ENCODE measurements at places on chromosomes 3 and 15.
A peak's percentile ranks its signal among the peaks of the same experiment; 100 is the strongest.

DNA sequence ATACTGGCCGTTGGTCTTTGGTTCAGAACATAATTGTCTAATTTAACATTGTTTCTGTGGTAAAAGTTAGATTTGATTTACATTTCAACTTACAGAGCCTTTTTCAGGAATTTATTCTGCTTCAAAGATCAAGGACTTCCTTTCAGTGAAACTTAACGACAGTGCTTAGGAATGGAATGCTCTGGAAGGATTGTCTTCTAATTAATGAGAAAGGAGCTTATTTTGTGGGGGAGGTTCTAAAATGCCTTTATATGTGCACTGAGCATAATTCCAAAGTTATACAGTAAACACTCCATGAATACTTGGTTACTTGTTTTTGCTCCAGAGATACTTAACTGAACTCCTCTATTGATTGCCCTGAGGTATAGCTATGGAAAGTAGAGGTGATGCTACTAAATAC lies 75.7 kb downstream of the CACNA1D start:
- no peak for DNase-seq

- DNase-seq: peak; percentile 79
Observed at GRCh38 chr15:40793216-40793989, 13.5 kb upstream of the ZFYVE19 start.

GRCh38 chr3:64238971-64239667 lies 13.9 kb upstream of the PRICKLE2 start:
- DNase-seq: no peak

GRCh38 chr15:22930782-22931484 lies 49.2 kb downstream of the CYFIP1 start:
- DNase-seq: no peak

DNA sequence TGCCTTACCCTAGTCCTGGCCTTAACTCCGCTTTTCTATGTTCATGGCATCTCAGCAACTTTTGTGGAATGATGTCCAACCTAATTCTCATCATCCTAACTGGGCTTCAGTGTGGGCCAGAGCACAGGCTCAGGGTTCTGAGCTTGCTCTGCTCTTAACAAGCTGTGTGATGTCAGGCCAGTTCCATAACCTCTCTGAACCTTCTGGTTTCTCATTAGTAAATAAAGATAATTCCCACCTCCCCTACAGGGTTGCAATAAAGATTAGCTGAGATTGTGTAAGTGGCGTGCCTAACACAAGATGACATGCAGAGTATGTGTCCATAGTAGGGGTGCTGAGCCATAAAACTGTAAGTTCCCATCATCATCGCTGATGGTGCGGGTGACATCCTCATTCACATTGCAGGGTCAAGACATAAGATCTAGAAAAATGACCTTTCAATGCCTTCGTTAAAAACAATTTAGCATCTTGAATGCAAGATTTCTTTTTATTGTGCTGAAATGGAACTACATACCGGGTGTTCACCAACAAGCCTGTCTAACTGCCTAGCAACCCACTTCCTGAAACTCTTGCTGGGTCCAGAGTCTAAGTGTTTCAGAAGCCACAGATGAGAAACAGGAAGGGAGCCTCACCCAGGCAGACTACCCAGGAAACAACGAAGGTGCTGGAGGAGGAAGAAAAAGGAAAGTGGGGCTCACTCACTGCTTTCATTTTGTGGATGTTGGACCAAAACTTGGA lies 36.2 kb downstream of the CDCP1 start:
- peak; percentile 52 for DNase-seq

DNA sequence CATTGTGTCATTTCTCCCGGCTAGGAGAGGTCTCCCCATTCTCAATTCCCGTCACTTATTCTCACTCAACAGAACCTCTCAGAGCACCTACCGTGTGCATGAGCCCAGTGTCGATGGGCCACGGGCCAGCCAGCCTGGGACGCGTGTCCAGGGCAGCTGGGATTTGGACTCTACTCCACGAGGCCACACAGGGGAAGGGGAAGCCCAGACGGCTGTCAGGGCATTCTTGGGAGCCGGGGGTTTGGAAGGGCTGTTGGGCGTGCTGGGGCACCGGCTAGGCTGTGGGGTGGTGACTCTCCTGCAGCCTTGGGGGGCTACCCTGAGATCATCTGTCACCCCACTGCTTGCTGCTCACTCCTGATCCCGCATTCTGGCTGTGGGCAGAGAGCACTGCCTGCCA lies 41.7 kb upstream of the PCSK6 start:
- DNase-seq: no peak

- DNase-seq: peak; percentile 40
Observed at GRCh38 chr3:5051772-5052171, 70.3 kb upstream of the ARL8B start.

DNA sequence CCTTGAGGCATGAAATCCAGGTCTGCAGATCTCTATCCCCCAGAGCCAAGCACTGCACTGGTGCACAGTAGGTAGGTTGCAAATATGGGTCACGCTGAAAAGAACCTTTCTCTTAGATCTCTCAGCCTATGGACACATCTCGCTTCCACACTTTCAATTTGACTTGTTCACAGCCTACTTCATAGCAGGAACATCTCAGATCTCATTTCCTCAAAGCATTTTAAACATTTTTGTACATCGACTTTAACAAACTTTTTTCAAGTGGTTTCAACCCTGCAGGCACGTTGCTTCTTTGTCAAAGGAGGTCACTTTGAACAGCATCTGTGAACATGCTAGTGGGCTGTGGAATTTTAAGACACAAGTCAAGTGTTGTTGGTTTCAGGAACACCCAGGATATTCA lies 76.0 kb downstream of the SLC12A8 start:
- no peak for DNase-seq

DNA sequence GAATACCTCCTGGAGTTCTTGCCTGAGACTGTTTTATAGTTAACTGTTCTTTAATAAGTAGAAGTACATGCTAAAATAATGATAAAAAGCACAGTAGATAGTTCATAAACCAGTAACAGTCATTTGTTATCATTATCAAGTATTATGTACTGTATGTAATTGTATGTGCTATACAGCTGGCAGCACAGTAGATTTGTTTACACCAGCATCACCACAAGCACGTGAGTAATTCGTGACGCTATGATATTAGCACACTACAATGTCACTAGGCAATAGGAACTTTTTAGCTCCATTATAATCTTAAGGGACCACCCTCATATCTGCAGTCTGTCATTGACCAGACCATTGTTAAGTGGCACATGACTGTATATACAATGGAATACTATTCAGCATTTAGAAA lies 534.7 kb downstream of the FHIT start:
- DNase-seq: no peak

DNA sequence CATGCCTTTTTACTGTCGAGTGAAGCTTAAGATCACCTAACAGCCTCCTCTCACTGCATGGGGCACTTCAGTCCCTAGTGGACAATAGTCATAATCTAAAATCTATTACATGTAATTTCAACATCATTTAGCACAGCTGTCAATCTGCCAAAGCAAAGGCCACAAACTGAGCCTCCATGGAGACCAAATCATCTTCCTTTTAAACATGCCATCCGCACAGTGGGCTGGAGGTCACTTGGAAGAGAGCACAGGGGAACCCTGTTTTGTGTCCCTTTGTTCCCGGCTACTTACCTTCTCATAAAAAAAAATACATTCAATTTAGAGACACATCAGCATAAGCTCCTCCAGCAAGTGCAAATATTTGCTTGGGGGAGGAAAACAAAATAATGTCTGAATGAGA lies 167.3 kb downstream of the SQOR start:
- DNase-seq: no peak

GRCh38 chr3:68249265-68249664 lies 594.9 kb upstream of the SUCLG2 start:
- DNase-seq: peak; percentile 44

GRCh38 chr3:171704002-171704401 lies 106.3 kb downstream of the PLD1 start:
- DNase-seq: peak; percentile 31

GRCh38 chr15:51051776-51052175 lies 42.9 kb downstream of the TNFAIP8L3 start:
- no peak for DNase-seq

- DNase-seq: peak; percentile 95
Observed at GRCh38 chr15:63504247-63504978, at the start of gene USP3. Gene USP3 (plus strand): TSS chr15:63504593. CDS start chr15:63504740, 147 bp downstream.

- DNase-seq: no peak
Observed at GRCh38 chr3:110793611-110794010, 278.0 kb upstream of the NECTIN3 start.

- no peak for DNase-seq
Observed at GRCh38 chr3:12670365-12671119, 6.6 kb upstream of the RAF1 start.

DNA sequence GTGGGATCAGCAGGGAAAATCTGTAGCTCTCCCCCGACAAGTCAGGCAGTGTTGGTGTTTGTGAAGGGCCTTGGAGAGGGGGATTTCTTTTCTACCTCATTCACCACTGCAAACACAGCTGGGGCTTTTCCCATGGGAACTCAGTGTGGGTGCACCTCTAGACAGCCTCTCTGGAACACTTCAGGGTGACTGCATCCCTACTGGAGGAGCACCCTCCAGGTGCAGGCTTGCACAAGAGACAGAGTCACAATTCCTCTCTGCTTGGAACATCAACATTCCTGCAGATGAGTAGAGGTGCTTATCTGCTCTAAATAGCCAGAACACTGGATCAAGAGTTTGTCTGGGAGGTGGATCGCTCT lies 72.7 kb upstream of the AKAP13 start:
- no peak for DNase-seq

GRCh38 chr3:12630292-12630691 lies 33.6 kb downstream of the RAF1 start:
- no peak for DNase-seq

DNA sequence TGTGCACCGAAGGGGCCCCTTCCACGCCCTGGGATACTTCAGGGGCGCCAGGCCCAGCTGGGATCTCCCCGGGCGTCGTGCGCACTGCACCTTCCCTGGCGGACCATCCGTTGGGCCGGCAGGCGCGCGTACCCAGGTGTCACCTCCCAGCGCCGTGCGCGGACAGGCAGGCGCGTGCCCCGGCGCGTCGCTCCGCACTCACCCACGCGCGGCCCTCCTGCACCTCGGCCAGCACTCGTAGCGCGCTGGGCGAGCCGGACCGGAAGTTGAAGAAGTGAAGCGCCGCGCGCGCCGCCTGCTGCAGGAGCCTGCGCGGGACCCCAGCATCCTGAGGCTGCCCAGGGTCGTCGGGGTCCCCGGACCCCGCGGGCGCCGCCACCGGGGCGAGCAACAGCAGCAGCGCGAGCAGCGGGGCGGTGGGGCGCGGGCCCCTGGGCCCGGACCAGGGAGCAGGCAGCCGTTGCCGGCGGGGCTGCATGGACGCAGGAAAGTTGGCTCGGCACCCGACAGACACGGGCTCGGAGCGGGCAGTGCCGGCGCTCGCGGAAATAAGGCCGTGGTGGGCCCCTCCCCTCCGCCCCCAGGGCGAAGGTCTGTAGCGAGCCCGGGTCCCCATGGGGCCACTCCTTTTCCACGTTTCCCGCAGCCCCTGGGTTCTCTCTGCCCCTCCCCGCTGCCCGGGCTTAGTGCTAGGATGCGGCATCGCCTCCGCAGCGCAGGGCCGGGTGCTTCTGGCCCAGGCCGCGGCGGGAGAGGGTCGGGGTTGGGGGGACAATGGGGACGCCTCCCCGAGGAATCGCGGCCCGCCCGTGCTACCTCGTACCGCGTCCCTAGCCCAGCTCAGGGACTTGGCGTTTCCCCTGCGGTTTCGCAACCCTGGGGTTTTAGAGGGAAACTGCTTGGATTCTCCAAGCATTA lies at the start of gene RARRES1:
RARRES1 (minus strand) TSS at position 520 of the 918 bp plus-strand sequence; CDS start at position 478, 42 bp downstream.
- peak; percentile 60 for DNase-seq

DNA sequence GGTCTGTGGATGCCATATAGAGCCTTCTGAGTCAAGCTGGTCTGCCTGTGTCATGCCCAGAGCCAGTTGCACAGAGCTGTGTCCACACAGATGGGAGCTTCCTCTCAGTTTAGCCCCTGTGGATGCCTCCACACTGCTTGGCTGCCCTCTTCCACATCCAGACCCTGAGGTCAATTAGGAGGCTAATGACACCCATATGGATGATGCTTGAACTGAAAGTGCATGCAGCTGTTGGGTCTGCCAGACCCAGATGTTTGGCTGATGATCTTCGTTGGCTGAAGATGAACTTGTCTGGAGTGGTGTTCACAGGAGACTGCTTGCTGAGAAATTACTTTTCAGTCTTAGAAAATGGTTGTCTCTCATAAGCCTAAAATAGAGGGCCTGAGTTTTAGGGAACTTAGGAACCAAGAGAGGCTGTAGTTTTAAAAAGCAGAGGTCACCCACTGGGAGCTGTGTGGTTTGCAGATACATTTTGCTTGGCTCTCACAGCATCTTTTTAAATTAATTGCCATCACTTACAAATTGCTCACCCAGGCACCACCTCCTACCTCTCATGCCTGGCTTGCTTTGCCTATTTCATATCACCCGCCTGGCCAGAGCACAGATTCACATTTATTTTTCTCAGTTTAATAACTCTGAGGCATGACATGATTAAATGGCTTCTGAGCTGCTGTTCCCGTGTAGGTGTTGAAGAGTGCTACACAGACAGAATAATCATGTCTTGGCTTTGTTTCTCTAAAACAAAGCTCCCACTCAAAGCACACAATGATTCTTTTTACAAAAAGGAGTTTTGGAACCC lies 176.1 kb downstream of the MINAR1 start:
- no peak for DNase-seq

GRCh38 chr15:68583936-68584755 lies 5.4 kb downstream of the CORO2B start:
- no peak for DNase-seq

GRCh38 chr3:131883086-131883485 lies 151.7 kb downstream of the CPNE4 start:
- no peak for DNase-seq

DNA sequence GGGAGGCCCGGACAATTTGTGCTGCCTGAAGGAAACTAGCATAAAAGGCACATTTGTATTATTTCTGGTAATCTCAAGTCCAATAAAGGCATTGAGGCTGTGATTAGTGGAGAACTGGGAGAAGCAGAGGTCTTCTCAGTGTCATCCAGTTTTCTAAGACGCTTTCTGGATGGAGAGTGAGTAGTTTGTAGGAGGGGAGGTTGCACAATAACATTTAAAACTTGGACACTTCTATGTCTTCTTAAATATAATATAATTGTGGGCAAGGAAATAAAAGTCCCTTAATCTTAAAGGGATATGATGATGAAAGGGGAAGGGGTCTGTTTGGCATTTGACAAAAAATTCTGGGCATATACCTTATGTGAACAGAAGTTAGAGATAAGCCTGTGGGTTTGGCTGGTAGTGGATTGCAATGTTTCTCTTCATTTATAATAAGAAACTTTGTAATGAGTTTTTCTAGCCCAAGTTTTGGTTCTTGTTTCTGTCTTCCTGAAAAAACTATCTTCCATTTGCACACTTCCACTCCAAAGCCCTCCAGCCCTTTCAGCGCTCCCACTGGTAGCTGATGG lies 291.6 kb upstream of the TGFBR2 start:
- DNase-seq: no peak

- DNase-seq: no peak
Observed at GRCh38 chr3:181713676-181714612, 2.2 kb downstream of the SOX2 start.

GRCh38 chr15:46753946-46754345 lies 963.4 kb upstream of the SEMA6D start:
- no peak for DNase-seq

- DNase-seq: no peak
Observed at GRCh38 chr3:187750513-187751123, 5.3 kb upstream of the BCL6 start.

- no peak for DNase-seq
Observed at GRCh38 chr3:155519078-155519477, 225.6 kb upstream of the STRIT1 start.

- DNase-seq: no peak
Observed at GRCh38 chr3:38608086-38608775, 41.3 kb downstream of the SCN5A start.

GRCh38 chr3:65617209-65617608 lies 421.5 kb downstream of the MAGI1 start:
- no peak for DNase-seq
